GOT3 (cell line): ENCODE measurements at places on chromosomes 12 and 14.

GRCh38 chr12:93243382-93243688 lies 134.4 kb upstream of the NUDT4 start:
- DNase-seq: no peak

DNA sequence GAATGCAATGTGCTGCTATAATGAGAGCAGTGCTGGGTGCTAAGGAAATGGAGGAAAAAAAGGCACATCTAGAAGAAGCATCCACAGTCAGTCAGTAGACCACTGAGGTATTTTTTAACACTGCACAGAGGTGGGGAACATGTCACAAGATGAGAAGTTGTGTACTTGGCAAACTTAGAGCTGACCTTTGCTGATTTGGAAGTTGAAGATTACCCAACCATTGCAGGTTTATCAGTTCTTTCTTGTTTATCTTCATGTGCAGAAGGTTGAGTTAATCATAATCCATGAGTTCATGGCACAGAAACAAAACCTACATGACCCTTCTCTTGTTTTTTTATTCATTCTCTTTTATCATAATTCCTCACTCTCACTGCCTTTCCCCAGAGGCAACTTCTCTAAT lies 3.2 kb upstream of the PAH start:
- DNase-seq: no peak

DNA sequence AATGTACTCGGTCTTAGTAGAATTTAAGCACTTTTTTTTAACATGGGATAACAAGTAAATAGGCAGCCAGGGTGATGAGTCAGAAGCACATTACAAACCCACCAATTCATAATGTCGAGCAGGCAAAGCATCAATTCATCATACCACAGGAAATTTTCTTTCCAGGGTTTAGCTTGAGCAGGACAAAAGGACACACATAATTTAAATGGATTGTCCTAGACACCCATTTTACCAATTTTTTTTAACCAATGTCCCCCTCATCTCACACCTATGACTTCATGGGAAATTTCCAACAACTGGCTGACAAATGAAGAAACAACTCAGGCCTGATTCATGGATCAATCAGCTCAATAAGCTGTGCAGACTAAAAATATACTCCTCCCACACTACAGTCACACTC lies 58.8 kb upstream of the FOXG1 start:
- DNase-seq: no peak

- DNase-seq: no peak
These were observed 244.3 kb upstream of the NOVA1 start for GRCh38 chr14:26841920-26842741.

GRCh38 chr14:76647697-76648298 lies 113.5 kb upstream of the VASH1 start:
- no peak for DNase-seq

DNA sequence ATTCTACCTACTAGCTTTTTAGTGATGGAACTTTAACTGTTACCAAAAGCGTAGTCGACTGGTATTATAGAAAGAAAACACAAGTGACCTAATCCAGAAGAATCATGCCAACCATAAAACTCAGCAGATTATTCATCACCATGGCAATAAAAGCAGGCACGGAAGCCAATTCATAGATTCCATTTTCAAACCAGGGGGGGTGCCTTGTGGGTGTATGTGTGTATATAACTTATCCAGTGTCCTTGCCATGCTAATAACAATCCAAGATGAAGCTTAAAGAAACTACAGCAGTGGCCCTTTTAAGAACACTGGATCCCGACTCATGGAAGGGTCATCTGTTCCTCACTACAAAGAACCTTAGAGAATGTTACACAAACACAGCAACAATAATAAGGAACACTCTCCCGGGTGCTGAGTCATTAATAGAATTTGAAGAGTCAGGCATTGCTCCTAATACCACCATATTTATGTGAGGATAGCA lies 61.0 kb downstream of the EPS8 start:
- peak; percentile 19 for DNase-seq
